ENCODE measurements at places on chromosomes 12 and 14.

DNA sequence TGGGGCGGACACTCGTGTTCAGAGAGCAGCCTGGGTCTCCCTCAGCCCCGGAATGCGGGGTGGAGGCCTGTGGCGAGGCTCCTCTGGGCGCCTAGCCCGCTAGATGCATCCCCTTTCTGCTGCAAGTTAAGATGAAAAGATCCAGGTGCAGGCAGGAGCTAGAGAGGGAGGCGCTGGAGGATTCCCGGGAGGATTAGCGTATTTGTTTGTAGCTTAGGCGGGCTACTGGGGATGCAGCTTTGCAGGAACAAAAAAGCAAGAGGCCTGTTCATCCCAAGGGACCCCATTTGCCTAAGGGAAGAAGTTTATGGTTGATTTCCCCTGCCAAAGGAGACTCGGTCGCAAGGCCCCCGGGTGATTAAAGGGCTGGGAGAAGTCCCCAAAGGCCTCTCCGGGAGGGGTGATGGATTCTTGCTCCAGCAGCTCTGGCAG is 824 bp downstream of the CCDC177 start:
- no peak for DNase-seq

- no peak for DNase-seq
Measured at GRCh38 chr14:35072226-35072625, 26.2 kb downstream of the FAM177A1 start.

DNA sequence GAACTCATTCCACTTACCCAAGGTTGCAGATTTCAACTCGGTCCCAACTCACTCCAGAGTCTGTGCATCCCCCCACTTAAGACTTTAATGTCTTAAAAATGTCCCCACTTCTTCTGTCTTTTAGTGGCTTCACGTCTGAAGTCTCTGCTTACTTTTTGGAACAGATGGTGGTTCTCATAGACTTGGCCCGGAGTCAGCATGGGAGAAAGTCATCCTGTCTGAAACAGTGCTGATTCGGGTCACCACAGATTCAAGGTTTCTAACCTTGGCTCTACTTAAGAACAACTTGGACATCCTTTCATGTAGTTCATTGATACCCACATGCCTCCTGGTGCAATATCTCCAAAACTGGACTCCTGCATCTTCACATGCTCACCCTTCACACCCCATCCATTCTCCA is 26.0 kb downstream of the CHST11 start:
- DNase-seq = no peak

DNA sequence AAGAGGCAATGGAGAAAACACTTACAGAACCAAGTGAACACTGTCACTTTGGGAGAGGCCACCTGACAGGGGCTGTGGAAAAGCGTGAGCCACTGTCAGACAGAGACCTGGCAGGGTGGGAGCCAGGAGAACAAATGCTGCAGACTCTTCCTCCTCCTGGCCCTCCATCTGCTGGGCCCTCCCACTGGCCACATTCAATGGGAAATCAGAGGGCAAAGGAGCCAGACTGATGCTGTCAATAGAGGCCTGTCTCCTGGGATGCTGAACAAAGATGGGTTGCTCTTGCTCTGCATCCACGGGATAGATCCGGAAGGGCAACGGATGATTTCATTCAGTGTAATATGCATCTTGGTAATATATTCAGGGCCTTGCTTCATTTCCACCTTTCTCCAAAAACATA is 44.9 kb upstream of the BCAT1 start:
- no peak for DNase-seq

GRCh38 chr14:104292084-104292970 is 153.9 kb downstream of the KIF26A start:
- DNase-seq = no peak

DNA sequence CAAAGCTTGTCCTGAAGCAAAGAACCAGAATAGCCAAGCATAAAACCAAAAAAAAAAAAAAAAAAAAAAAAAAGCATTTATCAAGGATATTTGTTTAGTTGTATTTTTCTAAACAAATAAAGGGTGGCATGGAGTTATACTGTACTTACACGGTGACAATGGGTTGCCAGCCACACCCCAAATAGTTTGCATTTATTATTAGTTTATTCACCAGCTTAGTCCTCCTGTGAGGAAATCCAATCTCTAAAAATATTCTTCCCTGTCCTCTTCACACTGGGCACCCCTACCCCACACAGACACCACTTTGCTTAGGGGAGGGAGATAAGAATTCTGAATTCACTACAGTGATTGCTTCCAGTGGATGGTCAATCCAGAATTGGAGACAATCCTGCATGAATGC is 18.9 kb downstream of the PLEKHG7 start:
- DNase-seq = no peak

- DNase-seq = no peak
Measured at GRCh38 chr12:104138797-104139152, 765 bp upstream of the NFYB start.

GRCh38 chr12:126353604-126354003 is 1288.4 kb downstream of the AACS start:
- DNase-seq = peak; percentile 27

GRCh38 chr14:34247605-34248004 is 214.4 kb downstream of the SPTSSA start:
- DNase-seq = no peak

GRCh38 chr14:100694579-100695422 is 31.9 kb upstream of the DLK1 start:
- no peak for DNase-seq

DNA sequence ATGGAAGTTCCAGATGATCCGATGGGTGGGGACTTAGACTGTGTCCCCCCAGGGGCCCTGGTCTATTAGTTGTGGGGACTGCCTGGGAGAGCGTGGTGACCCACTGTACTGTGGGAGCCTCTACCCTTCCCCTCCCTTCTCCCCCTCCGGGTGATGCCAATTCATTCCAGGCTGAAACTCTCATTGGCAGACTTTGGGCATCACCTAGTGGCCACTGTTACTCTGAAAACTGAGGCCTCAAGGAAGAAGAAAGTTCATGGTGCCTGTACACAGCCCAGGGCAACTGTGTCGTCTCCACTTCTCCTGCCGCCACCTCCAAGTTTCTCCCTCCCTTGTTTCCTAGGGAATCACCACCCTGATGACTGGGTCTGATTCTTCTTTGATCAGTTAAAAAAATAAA is 173.6 kb upstream of the ALG10B start:
- DNase-seq = no peak
